ENCODE measurements at places on chromosomes 11 and 22.

GRCh38 chr11:61776561-61777075, 15.8 kb downstream of the TMEM258 start:
- peak; percentile 62 for DNase-seq

GRCh38 chr11:2788168-2789071, 88.6 kb upstream of the KCNQ1OT1 start:
- DNase-seq = no peak

DNA sequence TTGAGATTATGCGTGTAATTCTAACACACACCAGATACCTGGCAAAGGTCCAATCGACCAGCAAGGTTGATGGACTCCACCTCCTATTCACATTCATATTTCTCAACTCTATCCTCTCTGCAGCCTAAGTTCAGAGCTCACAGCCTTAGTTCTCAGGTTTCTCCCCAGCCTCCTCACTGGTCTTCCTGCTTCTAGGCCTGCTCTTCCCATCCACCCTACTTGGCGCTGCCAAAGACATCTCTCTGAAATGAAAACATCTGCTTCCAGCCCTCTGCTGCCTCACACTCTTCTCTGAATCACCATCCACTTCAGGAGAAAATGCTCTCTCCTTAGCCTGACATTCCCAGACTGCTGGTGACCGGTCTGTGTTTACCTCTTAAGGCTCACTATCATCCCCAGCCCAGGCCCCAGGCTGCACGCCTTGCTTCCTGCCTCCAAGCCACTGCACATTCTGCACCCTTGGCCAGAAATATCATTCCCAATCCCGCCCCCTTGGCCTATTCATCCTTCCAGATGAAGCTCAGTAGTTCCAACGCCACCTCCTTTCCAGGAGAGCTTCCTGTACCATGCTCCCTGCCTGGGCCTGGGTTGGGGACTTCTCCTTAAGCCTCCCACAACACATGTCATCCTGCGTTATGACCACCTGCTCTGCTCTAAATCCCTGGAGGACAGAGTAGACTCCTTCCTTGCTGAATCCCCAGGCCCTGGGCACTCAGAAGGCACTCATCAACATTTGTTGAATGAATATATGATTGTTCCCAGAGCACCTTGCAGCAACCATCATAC, 3.5 kb downstream of the ARRB1 start:
- DNase-seq = no peak

- no peak for DNase-seq
Measured at GRCh38 chr11:111913031-111913861, 712 bp downstream of the HSPB2 start.

GRCh38 chr11:65777241-65777640, 3.5 kb downstream of the AP5B1 start:
- no peak for DNase-seq

DNA sequence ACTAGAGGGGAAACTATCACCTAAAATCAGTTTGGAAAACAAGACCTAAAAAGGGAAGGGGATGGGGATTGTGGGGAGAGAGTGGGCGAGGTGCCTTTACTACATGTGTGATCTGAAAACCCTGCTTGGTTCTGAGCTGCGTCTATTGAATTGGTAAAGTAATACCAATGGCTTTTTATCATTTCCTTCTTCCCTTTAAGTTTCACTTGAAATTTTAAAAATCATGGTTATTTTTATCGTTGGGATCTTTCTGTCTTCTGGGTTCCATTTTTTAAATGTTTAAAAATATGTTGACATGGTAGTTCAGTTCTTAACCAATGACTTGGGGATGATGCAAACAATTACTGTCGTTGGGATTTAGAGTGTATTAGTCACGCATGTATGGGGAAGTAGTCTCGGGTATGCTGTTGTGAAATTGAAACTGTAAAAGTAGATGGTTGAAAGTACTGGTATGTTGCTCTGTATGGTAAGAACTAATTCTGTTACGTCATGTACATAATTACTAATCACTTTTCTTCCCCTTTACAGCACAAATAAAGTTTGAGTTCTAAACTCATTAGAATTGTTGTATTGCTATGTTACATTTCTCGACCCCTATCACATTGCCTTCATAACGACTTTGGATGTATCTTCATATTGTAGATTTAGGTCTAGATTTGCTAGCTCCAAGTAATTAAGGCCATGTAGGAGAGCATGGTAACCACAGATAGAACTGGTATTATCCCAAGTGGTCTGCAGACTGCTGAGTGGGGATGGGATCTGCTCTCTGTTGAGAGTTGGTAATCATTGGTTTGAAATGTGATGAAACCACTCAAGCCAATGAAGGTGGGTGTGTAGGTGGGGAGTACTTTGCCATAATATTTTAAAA, 3.6 kb downstream of the NEAT1 start:
- no peak for DNase-seq

DNA sequence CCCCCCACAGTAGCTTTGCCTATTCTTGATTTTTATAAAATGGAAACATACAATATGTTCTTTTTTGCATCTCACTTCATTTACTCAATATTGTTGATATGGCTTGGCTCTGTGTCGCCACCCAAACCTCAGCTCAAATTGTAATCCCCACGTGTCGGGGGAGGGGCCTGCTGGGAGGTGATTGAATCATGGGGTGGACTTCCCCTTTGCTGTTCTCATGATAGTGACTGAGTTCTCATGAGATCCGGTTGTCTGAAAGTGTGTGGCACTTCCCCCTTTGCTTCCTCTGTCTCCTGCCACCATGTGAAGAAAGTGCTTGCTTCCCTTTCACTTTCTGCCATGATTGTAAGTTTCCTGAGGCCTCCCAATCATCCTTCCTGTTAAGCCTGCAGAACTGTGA, 431.3 kb downstream of the MN1 start:
- no peak for DNase-seq

DNA sequence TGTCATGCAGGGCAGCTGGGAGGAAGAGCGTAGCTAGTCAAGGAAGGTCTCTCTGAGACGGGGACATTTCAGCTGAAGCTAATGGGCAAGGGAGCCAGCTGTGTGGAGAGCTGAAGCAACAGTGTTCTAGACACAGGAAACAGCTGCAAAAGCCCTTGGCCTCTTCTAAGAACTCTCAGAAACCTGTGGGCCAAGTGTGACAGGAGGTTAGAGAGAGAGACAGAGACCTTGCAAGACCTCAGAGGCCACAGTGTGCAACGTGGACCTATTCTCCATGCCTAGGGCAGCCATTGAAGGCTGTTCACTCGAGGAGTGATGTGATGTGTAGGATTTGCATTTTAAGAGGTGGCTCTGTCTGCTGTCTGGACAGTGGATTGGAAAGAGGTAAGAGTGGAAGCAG, 48.7 kb upstream of the TNRC6B start:
- no peak for DNase-seq

- DNase-seq = no peak
Measured at GRCh38 chr11:88384004-88384668, 46.6 kb upstream of the CTSC start.

- no peak for DNase-seq
Measured at GRCh38 chr11:100942016-100942415, 187.6 kb downstream of the PGR start.

- no peak for DNase-seq
Measured at GRCh38 chr11:30348035-30348434, 25.1 kb downstream of the ARL14EP start.

DNA sequence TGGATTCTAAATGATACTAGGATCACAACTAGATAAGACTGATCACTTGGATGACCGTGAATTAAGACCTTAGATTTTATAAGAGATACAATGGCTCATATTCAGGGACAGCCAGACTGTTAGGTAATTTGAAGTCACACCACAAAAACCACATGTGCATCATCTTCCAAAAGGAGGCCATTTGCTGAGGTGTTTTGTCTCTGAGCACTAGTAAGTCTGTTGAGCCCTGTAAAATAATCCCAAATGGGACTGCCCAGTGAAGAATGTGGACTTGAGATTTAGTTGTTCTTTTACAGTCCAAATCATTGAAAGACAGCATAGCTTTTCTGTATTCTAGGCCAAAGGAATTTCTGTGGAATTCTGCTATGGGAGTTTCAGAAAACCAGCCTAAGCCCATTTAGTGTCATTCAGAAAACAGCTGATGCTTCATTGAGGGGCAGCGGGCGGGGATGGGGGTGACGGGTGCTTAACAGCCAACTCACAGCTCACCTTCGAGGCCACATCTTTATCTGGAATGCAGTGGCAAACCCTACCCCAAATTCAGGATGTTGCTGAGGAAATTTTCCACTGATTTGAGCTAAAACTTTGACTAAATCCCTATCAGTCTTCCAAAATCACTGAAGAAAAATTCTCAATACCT, 80.1 kb upstream of the BIRC3 start:
- DNase-seq = no peak

DNA sequence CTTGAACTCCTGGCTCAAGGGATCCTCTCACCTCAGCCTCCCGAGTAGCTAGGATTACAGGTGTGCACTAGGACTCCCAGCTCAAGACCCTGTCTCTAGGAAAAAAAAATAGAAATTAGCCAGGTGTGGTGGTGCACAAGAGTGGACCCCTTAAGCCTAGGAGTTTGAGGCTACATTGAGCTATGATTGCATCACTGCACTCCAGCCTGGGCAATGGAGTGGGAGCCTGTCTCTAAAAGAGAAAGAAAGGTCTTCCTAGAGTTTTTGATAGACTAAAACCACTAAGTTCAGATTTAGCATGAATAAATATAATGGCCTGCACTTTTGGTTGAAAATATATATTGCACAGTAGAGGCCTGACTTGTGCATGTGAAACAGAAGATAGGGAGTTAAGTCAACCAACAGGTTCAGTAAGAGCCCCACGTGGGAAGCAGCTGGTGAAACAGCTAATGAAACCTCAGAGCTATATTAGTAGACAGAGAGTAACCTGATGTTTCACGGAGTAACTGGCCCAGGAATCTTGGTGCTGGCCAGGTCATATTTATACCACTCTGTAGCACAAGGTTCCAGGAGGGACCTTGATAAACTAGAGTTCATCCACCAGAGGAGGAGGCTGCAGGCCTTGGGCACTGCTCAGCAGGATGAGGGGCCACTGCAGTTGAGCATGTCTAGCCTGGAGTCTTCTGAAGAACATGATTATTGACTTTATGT, 4.6 kb upstream of the MICAL3 start:
- DNase-seq = no peak

DNA sequence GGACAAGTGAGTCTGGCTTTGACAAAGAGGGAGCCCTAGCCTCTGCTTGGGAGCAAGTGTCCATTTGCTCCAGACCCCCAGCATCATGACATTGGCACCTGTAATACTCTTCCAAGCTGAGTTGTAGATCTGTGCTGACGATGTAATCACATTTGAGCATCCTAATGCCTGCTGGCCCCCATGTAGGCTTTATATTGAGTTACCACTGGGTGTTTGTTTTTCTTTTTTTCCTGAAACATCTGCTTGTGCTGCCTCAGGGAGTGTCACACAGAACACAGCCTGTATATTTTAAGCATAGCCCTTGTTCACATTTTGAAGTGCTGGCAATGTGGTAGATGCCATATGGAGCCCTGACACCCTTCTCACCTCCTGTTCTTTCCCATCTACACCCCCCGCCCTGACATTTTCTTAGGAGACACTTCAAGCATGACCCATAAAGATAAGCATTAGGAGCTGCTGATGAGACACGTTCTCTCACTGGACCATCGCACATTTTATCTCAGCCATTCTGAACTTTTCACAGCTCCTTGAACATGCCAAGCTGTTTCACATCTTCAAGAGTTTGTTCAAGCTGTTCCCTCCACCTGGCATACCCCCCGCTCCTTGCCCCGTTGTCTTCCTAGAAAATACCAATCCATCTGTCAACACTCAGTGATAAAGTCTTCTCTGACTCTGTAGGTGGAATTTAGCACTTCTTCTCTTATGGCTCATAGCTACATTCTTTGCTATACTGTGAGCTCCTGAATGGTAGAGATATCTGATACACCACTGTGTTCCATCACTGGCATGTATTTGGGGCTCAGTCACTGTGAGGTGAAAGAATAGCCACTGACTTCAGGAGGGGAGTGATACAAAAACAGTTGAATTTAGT, 128.7 kb downstream of the TRIM44 start:
- no peak for DNase-seq

GRCh38 chr11:118092907-118093571, 6.3 kb upstream of the SMIM35 start:
- no peak for DNase-seq

GRCh38 chr22:42360348-42360747, 71.9 kb downstream of the NFAM1 start:
- no peak for DNase-seq

DNA sequence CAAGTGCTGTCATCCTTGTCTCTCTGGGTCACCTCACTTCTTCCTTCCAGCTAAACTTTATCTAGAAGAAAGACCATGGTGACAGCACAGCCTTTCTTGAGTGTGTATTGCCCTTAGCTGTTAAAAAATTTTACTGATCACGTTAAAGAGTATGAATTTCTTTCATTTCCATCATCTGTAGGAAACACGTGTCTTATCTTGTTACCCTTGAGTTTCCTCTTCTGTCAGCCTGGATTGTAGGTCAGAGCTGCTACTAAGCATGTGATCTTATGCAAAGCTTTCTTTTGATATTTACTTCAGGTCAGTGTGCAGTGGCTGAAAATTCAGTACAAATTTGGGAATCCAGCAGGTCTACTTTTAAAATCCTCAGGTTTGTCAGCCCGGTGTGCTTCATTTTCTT, 512.2 kb upstream of the ARHGAP42 start:
- no peak for DNase-seq

DNA sequence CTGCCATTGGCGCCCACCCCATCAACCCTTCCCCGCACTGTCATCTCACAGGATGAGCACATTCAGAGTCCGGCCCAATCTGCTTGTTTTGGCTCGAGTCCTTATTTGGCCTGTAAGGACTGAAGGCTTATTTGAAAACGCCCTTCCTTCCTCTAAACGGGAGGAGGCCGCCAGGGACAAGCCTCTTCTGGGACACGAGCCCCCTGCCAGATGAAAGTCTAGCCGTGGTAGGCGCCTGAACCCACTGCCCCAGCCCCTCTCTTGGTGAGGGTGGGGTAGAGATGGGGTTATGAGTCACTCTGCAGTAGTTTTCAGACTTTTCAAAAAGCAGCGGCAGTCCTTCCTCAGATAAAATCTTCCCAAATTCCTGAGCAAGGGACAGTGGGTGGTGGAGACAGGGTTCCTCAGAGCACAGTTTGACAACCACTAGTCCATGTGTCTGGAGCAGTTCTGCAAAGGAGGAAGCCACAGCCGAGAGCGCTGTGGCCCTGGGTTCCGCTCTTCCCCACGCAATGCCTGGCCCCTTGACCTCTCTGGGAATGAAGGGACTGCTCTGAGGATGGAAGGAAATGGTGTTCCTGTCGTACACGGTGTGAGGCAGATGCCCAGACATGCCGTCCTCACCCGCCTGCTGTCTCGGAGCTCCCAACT, 57.0 kb downstream of the MYH9 start:
- no peak for DNase-seq

- DNase-seq = no peak
Measured at GRCh38 chr11:128468111-128468510, 119.2 kb downstream of the ETS1 start.
